Right forelimb (tissue), 1 donor: ENCODE measurements at places on chromosomes 7 and 10.
A peak's percentile ranks its signal among the peaks of the same experiment; 100 is the strongest.

GRCh38 chr7:121605317-121605680, 209.2 kb upstream of the FAM3C start:
- no peak for DNase-seq

GRCh38 chr10:118865998-118866693, 111.4 kb upstream of the CACUL1 start:
- DNase-seq, result no peak

- no peak for DNase-seq
These were observed 149.7 kb downstream of the WNT2 start for GRCh38 chr7:117173035-117173770.

DNA sequence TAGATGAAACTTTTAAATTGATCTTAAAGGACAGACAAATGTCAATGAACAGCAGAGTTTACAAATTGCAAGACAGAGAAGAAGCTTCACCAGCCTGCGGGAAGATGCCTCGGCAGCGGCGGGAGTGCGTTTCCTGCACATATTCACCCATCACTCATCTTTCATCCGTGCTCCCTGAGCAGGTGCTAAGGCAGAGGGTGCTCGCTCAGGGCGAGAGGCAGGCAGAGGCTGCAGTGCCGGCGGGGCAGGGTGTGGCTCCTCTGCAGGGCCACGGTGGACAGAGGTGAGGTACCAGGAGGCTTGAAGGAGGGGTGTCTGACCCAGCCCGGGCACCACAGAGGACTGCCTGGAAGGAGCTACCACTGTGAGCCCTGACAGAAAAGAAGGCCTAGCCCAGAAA, 155.2 kb upstream of the PPP2R2D start:
- no peak for DNase-seq

- DNase-seq, result peak; percentile 70
These were observed 7.1 kb upstream of the EMX2 start for GRCh38 chr10:117535298-117536071.
